Activated CD4-positive, alpha-beta T cell treated with anti-CD3 and anti-CD28 coated beads for 48 hours (primary cell): ENCODE measurements at places on chromosomes 7 and 10.

GRCh38 chr7:100620239-100620638, 7.9 kb downstream of the MOSPD3 start:
- no peak for DNase-seq

- DNase-seq: peak; percentile 13
Observed at GRCh38 chr10:72846238-72846637, 47.3 kb upstream of the OIT3 start.

GRCh38 chr10:85147346-85148250, 819.2 kb downstream of the CCSER2 start:
- no peak for DNase-seq

GRCh38 chr10:10782603-10783002, 235.1 kb upstream of the CELF2 start:
- DNase-seq: no peak

- DNase-seq: no peak
Observed at GRCh38 chr7:40680657-40681056, 545.9 kb downstream of the SUGCT start.

DNA sequence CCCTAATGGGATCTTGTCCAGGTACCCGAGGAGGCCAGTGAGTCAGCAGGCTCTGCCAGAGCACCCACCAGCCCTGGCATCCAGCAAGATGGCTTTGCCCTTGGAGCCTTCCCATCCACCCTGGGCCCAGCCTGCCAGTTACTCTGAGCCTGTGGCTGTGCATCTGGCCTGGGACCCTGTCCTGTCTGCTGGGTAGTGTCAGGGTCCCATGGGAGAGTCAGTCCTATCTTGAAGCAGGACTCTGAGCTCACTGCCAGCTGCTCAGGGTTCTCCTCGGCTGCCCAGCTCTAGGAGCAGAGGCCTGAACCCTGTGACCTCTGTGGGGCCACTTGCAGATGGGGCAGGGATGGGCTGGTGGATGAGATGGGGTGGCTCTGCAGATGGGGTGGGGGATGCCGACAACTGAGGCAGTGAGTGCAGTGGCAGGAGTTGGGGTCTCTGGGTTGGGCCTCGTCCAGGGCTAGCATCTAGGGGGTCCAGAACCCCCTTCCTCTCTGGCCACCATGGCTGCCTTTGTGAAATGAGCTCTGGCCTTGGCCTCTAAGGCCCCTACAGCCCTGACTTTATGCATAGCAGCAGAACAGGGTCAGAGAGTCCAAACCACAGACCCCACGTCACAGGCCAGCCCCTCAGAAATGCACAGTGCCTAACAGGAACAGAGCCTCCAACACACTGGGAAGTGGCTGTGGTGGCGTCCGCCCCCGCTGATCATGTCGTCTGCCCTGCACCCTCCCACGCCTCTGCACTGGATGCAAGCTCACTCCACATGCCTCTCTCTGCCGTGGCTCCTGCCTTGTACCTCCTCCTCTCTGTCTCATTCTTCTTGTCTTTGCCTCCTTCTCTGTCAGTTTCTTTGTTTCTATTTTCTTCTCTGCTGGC, 88.1 kb upstream of the RET start:
- peak; percentile 19 for DNase-seq

DNA sequence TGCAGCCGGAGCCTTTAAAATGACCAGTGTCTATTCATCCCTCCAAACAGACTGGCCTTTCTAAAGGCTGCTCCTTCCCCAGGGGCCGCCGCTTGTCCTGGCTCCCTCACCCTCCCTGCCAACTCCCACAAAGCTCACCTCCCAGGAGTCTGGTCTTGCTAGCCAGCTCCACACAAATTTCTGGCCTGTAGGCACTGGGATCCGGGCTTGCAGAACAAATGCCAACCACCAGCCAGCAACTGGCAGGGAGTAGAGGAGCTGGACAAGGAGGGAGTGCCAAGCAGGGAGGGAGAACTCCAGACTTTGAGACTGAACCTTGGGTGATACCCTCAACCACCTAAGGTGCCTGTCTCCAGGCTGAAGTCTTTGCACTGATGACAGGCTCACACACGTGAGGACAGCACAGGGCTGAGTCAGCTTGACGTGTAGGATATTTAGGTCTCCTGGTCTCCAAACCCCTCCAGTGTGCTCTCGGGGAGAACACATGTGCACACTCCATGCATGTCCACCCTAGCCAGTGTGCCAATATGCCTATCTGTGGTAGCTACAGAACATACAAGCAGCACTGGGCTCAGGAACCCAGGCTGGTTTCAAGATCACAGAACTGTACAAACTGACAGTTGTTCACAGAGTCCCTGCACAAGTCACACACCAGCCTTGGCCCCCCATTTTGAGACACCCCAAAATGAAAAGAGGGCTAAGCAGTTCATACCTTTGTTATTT, 6.0 kb downstream of the PAX2 start:
- DNase-seq: no peak

DNA sequence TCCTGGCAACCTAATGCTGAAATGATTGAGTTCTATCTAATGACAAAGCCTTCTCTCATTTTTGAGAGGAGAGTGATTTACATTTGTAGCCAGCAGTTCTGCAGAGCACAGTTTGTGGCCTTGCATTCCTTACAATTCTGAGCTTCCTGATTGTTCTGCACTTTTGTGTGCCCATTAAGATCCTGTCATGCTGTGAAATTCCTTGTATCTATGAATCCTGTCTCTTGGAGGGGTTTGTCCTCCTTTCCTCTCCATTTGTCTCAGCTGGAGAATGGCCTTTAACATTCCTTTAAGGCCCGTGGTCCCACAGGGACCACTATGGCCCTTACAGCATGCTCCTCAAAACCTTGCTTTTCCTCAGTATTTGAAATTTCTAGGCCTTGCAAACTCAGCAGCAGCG, 10.4 kb downstream of the KLHL7 start:
- DNase-seq: no peak

DNA sequence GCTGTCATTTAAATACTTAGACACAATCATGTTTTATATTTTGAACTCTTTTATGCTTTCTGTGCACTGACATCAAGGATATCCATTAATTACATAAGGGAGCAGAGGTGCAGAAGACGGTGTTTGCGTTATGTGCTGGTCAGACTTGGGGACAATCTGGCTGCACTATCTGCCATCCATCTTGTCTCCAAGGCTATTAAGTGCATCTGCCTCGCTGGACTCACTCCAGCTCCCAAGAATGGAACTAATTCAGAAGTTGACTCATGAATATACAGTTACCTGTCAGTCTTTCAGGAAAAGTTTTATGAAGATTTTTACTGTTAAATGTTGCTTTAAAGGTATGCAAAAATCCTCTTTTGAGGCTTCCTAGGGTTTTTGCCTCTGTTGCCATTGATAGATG, 391.0 kb downstream of the SUGCT start:
- no peak for DNase-seq

DNA sequence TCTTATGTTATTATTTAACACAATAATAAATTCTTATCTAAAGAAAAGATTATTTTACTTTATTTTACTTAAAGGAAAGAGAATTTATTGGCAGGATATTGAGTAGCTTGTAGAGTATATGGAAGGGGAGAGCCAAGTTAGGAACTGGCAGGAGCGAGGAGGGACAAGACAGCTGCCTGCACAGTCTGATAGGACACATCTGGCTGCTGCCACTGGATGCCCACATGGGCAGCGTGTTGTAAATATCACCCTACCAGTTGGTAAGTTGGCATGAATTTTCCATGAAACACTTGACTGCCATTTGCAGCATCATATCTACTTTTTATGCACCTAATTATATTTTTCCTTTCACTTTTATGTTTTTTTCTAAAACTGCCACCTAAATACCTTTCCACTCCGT, 19.6 kb downstream of the SRI start:
- no peak for DNase-seq

DNA sequence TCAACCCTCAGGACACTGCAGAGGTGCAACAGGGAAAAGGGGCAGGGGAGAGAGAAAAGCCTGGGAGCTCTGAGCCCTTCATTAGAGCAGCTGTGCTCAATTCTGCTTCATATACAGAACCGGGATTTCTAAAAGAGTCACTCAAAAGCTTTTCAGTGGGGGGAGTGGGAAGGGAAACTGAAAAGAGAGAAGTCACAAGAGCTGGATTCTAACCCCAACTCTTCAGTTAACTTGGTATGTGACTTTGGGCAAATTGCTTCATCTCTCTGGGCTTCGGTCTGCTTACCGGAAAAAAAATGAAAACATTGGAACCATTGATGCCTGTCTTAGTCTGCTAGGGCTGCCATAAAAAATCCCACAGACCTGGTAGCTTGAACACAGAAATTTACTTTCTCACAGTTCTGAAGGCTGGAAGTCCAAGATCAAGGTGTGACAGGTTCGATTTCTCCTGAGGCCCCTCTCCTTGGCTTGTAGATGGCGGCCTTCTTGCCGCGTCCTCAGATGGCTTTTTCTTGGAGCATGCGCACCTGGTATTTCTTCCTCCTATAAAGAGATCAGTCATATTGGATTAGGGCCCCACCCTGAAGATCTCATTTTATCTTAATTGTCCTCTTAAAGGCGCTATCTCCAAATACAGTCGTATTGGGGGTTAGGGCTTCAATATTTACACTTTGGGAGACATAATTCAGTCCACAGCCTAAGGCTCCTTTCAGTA, 118.3 kb upstream of the KMT2E start:
- no peak for DNase-seq

DNA sequence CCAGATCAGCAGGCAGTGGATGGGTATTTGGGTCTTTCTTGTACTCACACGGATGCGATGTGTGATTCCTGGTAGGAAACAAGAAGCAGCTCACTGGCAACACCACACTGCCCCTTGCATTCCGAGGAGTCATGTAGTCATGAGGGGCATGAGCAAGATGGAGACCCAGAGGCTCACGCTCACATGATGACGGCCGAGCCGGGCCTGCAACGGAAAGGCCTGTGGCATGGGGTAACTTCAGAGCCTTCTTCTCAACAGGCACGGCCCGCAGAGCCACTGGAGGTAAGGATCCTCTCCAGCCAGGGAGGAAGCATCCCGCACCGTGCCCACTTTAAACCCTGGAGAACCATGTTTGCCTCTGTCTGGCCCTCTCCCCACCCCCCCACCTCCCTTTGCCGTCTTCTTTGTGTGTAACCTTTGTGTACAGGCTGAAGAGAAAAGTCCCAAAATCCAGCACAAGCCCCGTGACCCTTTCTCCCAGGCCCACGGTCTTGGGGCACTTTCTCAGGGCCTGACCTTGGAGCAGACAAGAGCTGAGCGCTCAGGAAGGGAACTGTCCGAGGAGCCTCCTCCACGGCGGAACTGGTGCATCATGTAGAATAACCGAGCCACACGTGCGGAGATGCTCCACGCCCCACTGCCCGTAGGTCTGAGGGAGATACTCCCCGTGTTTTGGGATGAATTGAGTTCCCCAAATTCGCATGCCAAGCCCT, 516.4 kb downstream of the DNAJB6 start:
- DNase-seq: no peak

GRCh38 chr7:140269004-140269638, 92.3 kb upstream of the KDM7A start:
- DNase-seq: no peak

GRCh38 chr10:121797490-121797889, 130.3 kb downstream of the ATE1 start:
- DNase-seq: no peak

- peak; percentile 34 for DNase-seq
Observed at GRCh38 chr7:17706734-17707133, 233.6 kb downstream of the SNX13 start.

DNA sequence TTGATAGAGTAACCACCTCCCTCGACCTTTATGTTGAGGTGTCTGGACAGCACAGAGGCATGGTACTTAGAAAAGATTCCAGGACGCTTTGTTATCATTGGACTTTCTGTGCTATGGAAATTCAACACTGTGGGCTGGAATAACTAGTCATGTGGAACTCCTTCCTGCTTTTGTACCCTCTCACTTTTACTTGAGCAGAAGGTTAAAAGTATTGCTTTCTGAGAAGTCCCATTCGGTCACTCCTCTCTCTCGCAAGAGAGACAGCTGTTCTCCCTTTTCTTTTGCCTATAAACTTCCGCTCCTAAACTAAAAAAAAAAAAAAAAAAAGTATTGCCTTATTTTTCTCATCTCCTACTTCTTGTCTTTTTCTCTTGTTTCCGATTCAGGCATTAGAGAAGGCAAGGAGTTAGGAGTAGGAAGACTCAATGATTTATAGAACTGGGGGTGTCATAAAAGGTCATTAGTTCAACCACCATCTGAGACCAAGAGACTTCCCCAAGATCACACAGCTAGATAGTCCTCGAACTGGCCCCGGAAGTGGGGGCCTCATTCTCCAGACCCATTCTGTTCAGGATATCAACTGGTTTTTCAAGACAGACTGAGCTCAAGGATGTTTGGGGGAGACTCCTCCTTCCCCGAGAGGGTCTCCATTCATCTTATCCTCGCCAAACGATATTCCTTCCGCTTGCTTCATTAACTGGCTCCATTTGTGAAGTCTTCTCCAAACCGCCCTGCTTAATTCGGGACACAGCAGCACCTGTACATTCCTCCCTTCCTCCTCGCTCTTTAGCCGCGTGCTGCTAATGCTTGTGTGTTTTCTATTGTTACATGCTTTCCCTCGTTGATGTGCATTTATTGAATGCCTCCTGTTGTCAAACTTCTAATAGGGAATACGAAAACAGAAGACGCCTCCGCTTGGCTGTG, 995 bp upstream of the INPP5F start:
- DNase-seq: no peak

GRCh38 chr7:30859940-30860496, 51.6 kb upstream of the AQP1 start:
- no peak for DNase-seq

DNA sequence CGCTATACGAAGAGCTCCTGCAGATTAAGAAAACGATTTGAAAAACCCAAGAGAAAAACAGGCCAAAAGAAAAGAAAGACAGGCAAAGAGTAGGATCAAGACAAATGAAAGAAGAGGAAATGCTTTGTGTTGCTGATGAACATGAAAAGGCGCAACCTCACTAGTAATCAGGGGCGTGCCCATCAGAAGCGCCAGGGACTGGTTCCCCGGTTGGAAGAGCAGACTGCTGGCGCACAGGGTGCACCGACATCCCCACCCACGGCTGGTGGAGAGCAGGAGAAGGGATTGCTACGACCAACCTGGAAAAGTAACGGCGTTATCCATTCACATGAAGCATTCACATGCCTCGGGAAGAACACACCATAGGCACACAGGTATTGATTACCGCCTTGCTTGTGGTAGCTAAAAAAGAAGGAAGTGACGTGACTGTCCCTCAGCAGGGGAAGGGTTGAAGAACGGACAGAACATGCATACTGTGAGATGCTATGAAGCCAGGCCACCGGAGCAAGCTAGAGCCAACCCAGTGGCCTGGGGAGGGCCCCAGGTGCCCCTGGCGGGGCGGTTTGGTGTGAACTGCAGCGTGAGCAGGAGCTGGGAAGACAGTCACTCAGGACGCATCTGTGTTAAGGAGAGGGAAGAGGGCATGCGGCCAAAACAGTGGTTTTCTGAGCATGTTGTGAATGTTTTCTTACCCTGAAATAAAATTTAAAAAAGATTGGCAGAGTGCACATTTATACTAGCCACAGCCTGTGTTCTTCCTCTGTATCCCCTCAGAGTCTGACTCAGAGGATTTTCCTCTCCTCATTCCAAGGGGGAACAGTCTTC, 18.3 kb downstream of the AGAP3 start:
- no peak for DNase-seq

DNA sequence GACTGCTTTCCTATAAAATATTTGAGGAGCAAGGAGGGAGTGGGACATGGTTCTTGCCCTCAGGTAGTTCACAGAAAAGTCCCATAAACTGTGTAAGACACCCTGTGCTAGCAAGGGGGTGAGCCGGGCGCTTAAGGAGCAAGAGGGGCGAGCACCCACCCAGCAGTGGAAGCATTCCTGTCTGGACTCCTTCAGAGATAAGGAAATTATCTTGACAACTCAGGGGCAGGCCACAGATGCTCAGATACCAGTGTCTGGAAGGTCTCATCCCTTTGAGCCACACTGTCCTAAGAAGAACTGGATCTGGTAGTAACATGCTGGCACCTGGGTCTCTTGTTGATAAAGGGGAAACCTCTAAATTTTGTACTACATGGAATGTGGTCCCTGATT, 54.1 kb downstream of the DAGLB start:
- no peak for DNase-seq
